ENCODE measurements at places on chromosomes 2 and 18. TPM values are rescaled to one million over a fixed set of nuclear protein-coding genes. Genes with fewer than 3 reads are reported as not detected.

DNA sequence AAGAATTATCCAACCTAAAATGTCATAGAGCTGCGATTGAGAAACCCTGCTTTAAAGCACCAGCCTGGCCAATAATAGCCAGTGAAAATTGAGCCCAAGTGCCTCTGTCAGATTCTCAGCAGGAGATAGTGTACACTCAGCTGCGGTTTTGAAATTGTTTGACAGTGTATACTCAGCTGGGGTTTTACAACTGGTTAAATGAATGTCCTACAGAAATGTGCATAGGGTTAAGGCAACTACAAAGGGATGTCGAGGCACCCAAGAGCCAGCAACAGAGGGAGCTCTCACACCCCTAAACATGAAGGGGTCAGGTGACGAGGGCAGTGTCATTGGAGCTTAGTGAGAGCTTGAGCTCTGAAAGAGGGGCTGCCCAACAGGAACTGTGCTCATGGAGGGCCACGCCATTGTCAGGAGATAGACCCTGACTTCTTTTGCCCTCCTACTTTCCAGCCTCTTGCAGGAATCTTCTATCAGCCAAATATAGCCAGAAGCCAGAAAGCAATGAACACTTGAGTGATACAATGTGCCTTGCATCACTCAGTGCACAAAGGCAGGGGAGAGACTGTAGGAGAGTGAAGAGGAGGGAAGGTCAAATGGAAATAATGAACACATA lies 15.1 kb downstream of the ACTG2 start:
- peak; percentile 38 for DNase-seq

DNA sequence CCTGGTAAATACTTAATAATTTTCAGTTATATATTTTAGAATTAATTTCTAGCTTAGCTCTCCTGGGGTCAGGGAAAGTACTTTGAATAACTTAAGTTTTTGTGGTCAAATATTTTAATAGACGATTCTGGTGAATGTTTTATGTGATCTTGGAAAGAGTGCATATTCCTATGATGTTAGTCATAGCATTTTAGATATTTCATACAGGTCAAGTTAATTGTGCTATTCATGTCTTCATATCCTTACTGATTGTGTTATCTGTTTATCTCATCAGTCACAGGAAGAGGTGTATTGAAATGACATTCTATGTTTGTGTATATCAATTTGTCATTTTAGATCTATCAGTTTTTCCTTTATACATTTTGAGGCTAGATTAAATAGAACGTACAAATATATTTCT lies 576.2 kb downstream of the CPS1 start:
- DNase-seq = no peak

VIT gene
- total RNA-seq = 3.6 TPM

GRCh38 chr2:100248044-100248330 lies 74.3 kb downstream of the LONRF2 start:
- DNase-seq = no peak

EHD3 gene
- total RNA-seq = 1.2 TPM

- no peak for DNase-seq
Observed at GRCh38 chr2:10140841-10141610, 18.5 kb downstream of the RRM2 start.

- no peak for DNase-seq
Observed at GRCh38 chr2:148935791-148936190, 60.8 kb downstream of the KIF5C start.

SLC35G4 gene
- not detected for total RNA-seq

DNA sequence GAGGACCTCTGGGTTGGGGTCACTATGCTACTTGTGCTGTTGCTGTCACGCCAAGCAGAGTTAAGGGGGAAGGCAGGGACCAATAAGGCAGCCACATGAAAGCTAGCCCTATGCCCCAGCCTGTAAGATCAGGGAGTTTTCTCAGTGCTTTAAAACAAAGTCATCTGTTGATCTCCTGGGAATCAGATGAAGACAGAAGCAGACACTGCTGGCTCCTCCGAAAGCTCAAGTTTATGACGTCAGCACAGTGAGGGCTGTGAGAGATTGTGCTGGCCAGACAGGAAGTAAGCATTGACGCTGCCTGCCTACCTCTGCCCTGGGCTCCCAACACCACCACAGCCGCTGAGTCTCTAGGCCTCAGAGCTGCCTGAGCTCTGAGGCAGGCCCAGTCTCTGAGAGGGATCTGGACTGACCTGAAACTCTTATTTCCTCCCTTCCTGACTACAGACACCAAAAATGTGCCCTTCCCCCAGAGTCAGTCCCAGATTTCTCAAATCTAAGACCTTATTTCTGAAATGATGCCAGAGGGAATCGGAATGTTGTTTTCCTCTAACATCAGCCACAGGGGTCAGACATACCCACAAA lies 118.1 kb upstream of the EPAS1 start:
- DNase-seq = peak; percentile 48

DNA sequence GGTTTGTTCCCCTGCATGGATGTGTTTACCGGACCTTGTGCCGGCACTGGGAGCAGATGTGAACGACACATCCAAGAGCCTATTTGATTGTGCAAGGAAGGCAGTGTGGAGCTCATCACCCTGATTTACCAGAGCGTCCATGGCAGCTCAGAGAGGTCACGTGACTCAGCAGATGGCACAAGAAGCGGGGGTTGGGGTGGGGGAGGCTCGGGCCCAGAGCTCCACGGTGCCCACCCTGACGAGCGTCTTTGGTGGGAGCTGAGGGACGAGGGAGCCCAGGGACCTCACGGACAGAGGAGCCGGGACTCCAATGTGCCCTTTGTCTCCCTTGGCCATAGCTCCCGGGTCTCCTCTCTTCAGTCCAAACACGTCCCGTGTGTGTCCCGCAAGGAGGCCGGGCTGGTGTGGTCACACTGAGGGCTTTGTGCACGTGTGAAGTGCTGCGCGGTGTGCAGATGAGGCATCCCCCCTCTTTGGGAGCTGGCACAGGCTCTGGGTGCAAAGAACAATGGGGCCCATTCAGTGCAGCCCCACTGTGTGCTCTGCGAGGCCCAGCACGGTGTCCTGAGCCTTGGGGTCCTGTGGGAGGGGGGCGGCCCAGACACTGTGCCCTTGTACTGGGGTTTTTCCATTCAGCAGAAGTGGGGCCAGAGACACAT lies 15.5 kb downstream of the KCNIP3 start:
- DNase-seq = no peak

Data from transverse colon (tissue), 4 donors.